ENCODE measurements at places on chromosomes 5 and 9.

GRCh38 chr9:89748831-89749499, 144.2 kb downstream of the GADD45G start:
- DNase-seq: no peak

DNA sequence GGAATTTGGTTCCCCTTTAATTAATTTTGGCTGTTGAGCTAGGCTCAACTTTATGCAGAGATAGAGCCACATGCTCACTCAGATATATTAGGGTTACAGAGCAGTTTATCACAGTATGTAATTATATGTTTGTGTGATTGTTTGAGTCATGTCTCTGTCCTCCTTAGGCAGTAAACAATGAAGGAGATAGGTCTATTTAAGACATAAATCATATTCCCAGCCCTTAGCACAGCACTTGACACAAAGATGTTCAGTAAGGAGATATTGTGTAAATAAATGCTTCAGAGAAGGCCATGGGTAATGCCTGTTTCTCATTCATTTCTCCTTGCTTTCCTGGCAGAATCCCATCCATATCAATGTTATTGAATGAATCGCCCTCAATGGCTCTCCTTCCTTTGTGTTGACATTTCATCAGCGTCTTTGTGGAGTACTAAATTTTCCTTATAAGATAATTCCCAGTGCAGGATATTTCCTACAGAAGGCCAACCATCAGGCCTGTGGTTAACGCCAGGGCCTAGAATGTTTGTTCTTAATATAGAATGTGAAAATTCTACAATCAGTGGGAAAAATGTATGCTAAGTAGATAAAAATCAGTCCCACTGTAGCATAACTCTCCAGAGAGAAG, 408.0 kb downstream of the EBF1 start:
- DNase-seq: no peak

- no peak for DNase-seq
Observed at GRCh38 chr5:34488984-34489383, 167.1 kb upstream of the RAI14 start.

GRCh38 chr5:107831612-107832395, 161.1 kb upstream of the EFNA5 start:
- no peak for DNase-seq

DNA sequence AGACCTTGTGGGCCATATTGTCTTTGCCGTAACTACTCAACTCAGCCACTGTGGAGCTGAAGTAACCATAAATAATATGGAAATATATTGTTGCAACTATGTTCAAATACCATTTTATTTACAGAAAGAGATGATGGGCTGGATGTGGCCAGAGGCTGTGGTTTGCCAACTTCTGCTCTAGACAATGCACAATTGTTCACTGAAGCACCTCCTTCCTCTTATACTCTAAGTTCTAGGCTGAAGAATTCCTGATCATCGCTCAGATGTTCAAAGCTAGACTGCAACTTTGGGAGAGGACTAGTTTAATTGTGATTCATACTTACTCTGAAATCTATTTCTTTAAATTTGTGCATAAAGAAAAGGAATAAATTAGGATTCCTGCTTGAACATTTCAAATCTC, 245.0 kb downstream of the TAF11L14 start:
- no peak for DNase-seq

- DNase-seq: no peak
Observed at GRCh38 chr5:177478711-177479646, 5.5 kb upstream of the DBN1 start.

DNA sequence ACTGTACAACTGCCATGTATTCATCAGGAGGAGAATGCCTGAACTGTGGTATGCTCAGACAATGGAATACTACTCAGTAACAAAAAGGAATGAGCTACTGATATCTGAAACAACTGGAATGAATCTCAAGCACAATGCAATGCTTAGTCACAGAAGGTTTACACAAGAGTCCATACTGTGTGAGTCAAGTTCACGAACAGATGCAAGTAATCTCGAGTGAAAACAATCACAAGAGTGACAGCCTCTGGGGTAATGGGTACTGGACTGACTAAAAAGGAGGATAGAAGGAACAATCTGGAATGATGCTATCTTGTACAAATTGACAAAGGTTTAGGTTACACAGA, 19.5 kb upstream of the GOLGA1 start:
- no peak for DNase-seq

- no peak for DNase-seq
Observed at GRCh38 chr5:148808864-148809642, 17.4 kb upstream of the ADRB2 start.

DNA sequence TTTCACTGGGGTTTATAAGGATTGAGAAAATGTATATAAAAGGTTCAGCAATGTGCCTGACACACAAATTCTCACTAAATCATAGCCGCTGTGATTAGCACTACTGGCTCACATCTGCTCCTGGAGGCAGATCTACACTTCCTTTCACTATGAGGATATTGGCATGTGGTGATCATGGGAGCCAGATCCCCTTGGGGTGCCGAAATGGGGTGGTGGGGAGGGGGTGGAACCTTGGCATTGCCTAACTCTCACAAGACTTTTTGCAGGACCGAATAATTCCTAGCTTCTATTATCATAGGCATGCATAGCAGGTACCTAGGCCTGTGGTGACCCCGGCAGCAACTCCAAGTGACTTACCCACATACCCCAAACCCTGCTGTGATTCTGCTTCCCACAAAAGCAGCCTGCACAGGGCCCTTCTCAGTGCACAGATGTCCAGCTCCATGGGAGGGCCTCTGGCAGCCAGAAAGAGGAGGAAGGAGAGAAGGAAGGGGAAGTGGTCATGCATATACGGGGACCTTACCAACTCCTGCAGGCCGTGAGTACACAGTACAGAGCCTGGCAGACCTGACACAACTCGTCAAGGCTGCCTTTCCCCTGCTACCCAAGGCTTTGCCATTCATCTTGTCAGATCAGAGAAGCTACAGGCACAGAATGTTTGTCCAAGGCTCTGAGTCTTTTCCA, 61.3 kb upstream of the IQGAP2 start:
- no peak for DNase-seq

- DNase-seq: no peak
Observed at GRCh38 chr5:132417010-132417439, 47.5 kb downstream of the SLC22A5 start.

GRCh38 chr9:79970146-79970425, 398.3 kb downstream of the TLE4 start:
- no peak for DNase-seq
